ENCODE measurements at places on chromosomes 11 and 22.

- peaks cover 13% of the 10 kb centered on the region for H3K36me3 ChIP-seq
- H3K4me3 ChIP-seq: no peak overlapping the region
- H3K4me1 ChIP-seq: no peaks in the 10 kb centered on the region
- H3K27ac ChIP-seq: no peak overlapping the region
Observed at GRCh38 chr11:118521892-118522311, 5.4 kb upstream of the TTC36 start.

DNA sequence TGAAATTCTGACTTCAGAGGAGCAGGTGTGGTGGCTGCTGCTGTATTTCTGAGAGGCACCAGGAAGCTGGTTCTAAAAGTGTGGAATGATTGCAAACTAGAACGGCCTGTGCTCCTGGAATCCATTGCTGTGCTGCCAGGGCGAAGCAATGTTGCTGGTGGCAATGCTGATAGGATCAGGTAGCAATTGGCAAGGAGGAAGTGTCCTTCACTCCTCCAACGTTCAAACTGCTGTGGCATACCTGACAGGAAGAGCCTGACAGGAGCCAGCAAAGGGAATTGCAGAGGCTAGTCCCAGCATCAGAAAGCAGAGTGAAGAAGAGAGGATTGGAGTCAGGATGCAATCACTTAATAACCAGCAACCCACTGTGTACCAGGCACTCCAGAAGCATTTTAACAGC, 118.2 kb downstream of the FAR1 start:
- H3K36me3 ChIP-seq: no peaks in the 10 kb centered on the region
- no peak overlapping the region for H3K4me3 ChIP-seq
- DNase-seq: no peak
- H3K4me1 ChIP-seq: no peaks in the 10 kb centered on the region
- H3K27me3 ChIP-seq: no peaks in the 10 kb centered on the region
- no peak overlapping the region for H3K27ac ChIP-seq

- no peak overlapping the region for H3K27ac ChIP-seq
- H3K4me1 ChIP-seq: no peaks in the 10 kb centered on the region
- H3K27me3 ChIP-seq: no peaks in the 10 kb centered on the region
- no peak for DNase-seq
Observed at GRCh38 chr11:34613552-34614056, 7.3 kb upstream of the EHF start.

DNA sequence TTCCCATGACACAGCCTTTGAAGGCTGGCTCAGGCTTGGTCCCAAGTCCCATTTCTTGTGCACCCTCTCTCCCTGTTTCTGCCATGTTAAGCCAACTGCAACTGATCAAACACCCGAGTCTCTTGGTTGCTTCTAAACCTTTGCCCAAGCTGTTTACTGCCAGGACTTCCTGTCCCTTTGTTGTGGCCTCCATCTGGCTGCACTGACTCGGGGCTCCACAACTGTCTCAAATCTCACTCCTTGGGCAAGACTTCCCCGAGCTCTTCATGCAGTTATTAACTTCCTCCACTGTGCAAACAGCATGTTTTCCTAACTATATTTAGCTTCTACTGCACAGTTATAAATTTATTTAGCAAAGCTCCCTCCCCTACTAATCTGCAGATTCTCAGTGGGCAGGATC, 4.3 kb downstream of the VPREB1 start:
- no peaks in the 10 kb centered on the region for H3K4me1 ChIP-seq
- H3K27ac ChIP-seq: no peak overlapping the region
- no peaks in the 10 kb centered on the region for H3K36me3 ChIP-seq
- H3K4me3 ChIP-seq: no peak overlapping the region

DNA sequence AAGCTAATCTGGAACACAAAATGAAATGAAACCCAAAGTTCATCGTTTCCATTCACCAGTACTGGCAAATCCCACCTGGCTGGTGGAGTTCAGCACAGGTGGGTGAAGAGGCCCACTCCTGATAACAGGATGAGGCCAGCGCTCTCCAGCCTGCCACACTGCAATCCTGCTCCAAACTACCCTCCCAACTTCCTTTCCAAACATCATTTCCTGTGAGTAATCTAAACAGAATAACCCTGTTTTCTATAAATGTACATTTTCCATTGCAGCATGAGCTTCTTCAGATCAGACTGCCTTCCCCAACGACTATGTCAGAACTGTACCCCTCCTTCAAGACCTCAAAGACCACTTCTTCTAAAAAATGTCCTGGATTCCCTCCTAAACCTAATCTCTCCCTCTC, 15.9 kb upstream of the NFRKB start:
- no peaks in the 10 kb centered on the region for H3K27me3 ChIP-seq
- no peak for DNase-seq
- H3K27ac ChIP-seq: no peak overlapping the region
- H3K4me1 ChIP-seq: no peaks in the 10 kb centered on the region

DNA sequence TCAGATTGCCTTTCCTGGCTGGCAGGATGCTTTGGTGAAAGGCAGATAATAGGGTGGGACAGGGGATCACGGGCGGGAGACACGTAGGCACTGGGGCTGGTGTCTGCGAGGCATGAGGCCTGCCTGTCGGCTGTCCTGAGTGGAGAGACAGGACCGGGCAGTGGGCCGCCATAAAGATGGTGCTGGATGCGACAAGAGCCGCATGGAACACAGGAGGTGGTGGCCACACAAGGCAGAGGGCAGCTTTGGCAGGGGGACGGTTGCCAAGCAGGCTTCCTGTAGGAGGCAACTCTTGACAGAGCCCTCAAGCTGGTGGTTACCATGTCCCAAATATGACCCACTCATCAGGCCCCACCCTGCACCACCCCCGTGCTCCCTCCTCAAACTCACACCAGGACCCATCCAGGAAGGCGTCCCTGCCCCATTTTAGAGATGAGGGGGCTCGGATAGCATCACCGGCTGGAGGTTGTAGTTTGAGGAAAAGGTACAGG, 4.9 kb upstream of the PPARA start:
- peaks cover 30% of the 10 kb centered on the region for H3K4me1 ChIP-seq
- no peak for DNase-seq
- no peak overlapping the region for H3K27ac ChIP-seq
- H3K4me3 ChIP-seq: no peak overlapping the region
- no peaks in the 10 kb centered on the region for H3K36me3 ChIP-seq

DNA sequence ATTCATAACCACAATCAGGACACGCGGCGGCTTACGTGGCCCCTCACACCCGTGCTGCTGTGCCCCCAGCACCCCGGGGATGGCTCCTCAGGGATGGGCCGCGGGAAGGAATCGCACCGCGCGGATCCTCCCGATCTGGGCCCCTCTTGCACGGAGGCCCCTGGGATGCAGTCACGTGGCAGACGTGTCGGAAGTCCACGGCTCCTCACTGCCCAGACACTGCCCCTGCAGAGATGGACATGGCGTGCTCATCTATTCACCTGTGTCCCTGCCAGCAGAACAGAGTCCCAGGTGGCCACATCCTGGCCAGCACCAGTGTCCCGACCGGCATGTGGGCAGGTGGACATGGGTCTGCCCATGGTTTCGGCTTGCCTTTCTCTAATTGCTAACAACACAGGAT, 12.8 kb downstream of the MOB2 start:
- no peaks in the 10 kb centered on the region for H3K27me3 ChIP-seq
- H3K4me3 ChIP-seq: no peak overlapping the region
- no peaks in the 10 kb centered on the region for H3K36me3 ChIP-seq
- H3K4me1 ChIP-seq: no peaks in the 10 kb centered on the region
- no peak for DNase-seq

GRCh38 chr22:33835265-33835664, 85.0 kb downstream of the LARGE1 start:
- DNase-seq: peak; percentile 57
- no peaks in the 10 kb centered on the region for H3K27me3 ChIP-seq
- peak overlapping the region; percentile 3 for H3K27ac ChIP-seq
- peaks cover 63% of the 10 kb centered on the region for H3K4me1 ChIP-seq
- no peaks in the 10 kb centered on the region for H3K36me3 ChIP-seq

DNA sequence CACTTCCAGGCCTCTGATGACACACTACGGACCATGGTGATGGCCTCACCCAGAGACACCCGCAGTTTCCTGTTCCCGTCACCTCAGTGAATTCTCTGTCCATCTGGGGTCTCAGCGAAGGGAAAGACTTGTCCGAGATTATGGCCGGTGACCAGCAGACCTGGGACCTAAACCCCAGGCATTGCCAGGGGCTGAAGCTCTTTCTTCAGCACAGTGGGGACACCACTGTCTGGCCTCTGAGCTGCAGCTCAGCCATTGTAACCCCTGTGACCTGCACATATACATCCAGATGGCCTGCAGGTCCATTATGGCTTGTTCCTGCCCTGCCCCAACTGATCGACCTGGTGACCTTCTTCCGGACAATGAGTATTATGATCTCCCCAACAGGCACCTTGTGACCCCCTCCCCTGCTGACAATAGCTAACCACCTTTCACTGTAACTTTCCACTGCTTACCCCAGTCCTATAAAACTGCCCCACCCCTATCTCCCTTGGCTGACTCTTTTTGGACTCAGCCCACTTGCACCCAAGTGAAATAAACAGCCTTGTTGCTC, 22.3 kb downstream of the CBX7 start:
- H3K27ac ChIP-seq: no peak overlapping the region
- peaks cover 22% of the 10 kb centered on the region for H3K36me3 ChIP-seq
- H3K4me3 ChIP-seq: no peak overlapping the region
- no peaks in the 10 kb centered on the region for H3K27me3 ChIP-seq

GRCh38 chr11:131157678-131158077, 212.7 kb upstream of the NTM start:
- no peaks in the 10 kb centered on the region for H3K27me3 ChIP-seq
- H3K4me3 ChIP-seq: no peak overlapping the region
- no peaks in the 10 kb centered on the region for H3K4me1 ChIP-seq
- H3K36me3 ChIP-seq: no peaks in the 10 kb centered on the region

DNA sequence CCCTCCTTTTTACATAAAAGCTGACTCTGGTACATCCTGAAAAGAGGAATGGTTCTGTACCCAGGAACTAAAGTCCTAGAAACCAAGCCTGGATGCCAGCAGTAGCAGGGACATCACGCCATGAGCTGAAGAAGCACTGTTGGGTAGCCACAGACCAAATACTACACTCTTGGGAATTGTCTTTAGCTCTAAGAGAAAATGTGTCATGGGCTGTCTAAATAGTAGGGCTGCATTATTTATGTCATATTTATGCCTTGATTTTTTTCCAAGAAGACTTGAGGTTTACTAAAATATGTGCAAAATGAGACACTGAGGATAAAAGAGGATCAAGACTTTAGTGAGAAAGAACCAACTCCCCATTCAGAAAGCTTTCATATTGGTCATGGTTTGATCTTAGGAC, 213.6 kb downstream of the RAB38 start:
- no peak overlapping the region for H3K4me3 ChIP-seq
- no peaks in the 10 kb centered on the region for H3K27me3 ChIP-seq
- H3K27ac ChIP-seq: no peak overlapping the region
- H3K4me1 ChIP-seq: no peaks in the 10 kb centered on the region
- H3K36me3 ChIP-seq: no peaks in the 10 kb centered on the region

GRCh38 chr22:20298803-20299745, 20.8 kb downstream of the DGCR6L start:
- no peaks in the 10 kb centered on the region for H3K27me3 ChIP-seq
- no peaks in the 10 kb centered on the region for H3K36me3 ChIP-seq
- no peak overlapping the region for H3K27ac ChIP-seq
- H3K4me1 ChIP-seq: no peaks in the 10 kb centered on the region
- H3K4me3 ChIP-seq: peak overlapping the region; percentile 70

DNA sequence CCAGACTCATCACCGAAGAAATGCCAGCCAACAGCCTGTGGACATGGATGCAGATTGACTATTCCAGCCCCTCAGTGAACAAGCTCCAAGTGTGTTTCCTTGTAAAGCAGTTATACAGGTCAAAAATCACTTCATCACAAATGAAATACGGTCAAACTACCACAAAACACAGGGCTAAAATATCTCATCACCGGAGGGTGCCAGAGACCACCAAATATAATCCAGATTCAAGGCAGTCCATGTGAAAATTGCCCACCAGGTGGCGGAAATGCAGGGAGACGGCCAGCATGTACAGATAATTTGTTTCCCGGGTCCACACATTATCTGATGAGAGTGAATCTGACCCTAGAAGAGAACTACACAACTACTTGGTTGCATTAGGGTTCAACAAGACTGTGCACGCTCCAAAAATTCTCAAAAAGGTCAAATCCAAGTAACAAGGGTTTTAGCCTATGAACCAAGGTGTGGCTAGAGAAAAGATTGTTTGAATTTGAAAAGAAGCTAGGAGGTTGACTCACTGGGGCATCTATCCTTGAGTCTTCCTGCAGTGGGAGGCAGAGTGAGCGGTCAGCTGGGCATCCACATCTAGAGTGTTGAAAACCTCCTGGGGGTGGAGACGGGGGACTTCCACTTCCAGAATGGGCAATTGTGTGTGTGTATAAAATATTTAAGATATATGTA, 71.7 kb downstream of the IGLL5 start:
- H3K4me3 ChIP-seq: no peak overlapping the region
- peak; percentile 79 for DNase-seq
- H3K4me1 ChIP-seq: no peaks in the 10 kb centered on the region
- no peak overlapping the region for H3K27ac ChIP-seq
- H3K36me3 ChIP-seq: no peaks in the 10 kb centered on the region
- no peaks in the 10 kb centered on the region for H3K27me3 ChIP-seq

DNA sequence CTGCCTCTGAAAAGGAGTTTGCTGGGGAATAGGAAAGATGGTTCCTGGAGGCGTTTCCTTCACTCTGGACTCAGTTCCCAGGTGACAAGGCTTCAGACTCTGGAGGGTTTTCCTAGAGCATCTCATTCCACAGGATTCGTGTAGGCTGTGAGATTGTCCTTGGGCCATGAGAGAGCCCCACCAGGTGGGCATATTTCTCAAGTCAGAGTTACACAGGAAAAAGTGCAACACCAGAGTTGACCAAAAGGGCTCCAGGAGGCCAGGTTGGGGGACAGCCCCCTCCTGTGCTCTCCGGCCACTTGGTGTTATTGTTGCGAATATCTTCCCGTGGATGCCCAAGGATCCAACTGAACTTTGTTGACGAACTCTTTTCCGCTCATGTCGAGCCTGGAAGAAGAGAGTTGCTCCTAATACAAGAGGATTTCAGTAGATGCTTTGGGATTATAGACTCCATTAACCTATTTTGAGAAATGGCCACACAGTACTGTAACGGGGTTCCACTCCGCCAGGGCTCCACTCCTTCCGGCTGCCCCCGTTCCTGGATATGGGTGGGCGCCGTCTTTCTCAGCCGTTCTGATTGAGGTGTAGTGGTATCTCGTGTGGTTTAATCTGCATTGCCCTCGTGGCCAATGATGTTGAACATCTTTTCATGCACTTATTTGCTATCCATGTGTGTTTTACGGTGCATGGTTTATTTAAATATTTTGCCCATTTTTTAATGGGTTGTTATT, 580.3 kb downstream of the BRD1 start:
- H3K4me1 ChIP-seq: no peaks in the 10 kb centered on the region
- peaks cover 1% of the 10 kb centered on the region for H3K27me3 ChIP-seq
- H3K36me3 ChIP-seq: no peaks in the 10 kb centered on the region
- H3K4me3 ChIP-seq: no peak overlapping the region
